ENCODE measurements at places on chromosomes 4 and X.
A peak's percentile ranks its signal among the peaks of the same experiment; 100 is the strongest.

- no peak for DNase-seq
Measured at GRCh38 chr4:163107754-163108153, 58.9 kb downstream of the NAF1 start.

GRCh38 chr4:8437281-8437680 is 3.2 kb downstream of the ACOX3 start:
- DNase-seq = no peak

- DNase-seq = no peak
Measured at GRCh38 chr4:67558493-67558892, at the start of gene STAP1. STAP1 (plus strand) TSS chr4:67558727; CDS start chr4:67558810, 83 bp downstream.

- no peak for DNase-seq
Measured at GRCh38 chrX:47561659-47562151, 700 bp downstream of the ARAF start.

GRCh38 chr4:38334791-38335190 is 329.2 kb upstream of the KLF3 start:
- no peak for DNase-seq

DNA sequence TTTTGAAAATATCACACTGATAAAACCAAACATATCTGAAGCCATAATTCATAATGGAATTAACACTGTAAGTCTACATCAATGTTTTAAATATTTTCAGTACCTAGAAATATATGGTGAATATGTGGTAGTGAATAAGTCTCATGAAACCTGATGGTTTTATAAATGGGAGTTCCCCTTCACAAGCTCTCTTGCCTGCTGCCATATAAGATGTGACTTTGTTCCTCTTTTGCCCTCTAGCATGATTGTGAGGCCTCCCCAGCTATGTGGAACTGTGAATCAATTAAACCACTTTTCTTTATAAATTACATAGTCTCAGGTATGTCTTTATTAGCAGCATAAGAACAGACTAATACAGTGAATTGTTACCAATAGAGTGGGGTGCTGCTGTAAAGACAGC is 536.8 kb upstream of the GALNT7 start:
- DNase-seq = no peak

- DNase-seq = no peak
Measured at GRCh38 chr4:54017974-54018373, 46.4 kb downstream of the CHIC2 start.

GRCh38 chr4:71540749-71541269 is 202.0 kb downstream of the SLC4A4 start:
- no peak for DNase-seq

DNA sequence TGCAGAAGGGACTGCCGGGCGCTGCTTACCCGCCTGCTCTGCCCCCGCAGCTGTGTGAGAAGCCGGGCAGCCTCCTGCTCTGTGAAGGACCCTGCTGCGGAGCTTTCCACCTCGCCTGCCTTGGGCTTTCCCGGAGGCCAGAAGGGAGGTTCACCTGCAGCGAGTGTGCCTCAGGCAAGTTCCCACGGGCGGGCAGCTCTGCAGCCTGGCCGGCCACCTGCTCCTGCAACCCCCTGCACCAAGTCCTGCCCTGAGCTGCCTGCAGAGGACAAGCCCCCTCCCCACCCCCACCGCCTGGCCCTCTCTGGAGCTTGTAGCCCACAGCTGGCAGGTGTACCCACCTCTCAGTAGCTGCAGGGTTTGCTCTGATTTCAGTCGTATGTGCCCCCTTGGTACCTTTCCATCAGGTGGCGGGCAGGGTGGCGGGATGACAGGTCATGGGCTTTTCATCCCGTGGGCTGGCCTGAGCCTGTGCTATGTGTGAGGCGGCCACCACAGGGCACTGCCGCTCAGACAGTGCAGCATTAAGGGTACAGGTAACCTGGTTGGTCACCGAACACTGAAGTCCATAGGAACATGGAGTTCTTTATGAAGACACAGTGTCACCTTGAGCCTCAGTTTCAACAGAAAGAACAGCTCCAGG is 56.6 kb downstream of the NELFA start:
- no peak for DNase-seq

GRCh38 chr4:18113710-18114331 is 92.3 kb upstream of the LCORL start:
- no peak for DNase-seq

DNA sequence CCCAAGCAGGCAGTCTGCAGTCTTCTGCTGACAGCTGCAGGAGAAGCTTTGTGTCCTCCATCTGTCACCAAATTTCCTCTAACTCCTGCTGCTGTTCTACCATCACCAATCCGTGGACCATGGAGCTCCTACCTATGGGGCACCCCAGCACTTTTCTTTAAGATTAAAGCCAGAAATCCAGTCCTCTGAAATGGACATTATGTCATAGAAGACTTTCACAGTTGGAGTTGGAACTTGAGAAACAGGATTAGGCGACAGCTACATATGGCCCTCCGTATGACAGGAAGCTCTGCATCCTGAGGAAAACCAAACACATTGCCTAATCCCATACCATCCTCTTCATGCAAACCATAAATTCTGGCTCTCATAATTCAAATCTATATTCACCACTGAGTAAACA is 470.6 kb upstream of the GALNTL6 start:
- DNase-seq = no peak

DNA sequence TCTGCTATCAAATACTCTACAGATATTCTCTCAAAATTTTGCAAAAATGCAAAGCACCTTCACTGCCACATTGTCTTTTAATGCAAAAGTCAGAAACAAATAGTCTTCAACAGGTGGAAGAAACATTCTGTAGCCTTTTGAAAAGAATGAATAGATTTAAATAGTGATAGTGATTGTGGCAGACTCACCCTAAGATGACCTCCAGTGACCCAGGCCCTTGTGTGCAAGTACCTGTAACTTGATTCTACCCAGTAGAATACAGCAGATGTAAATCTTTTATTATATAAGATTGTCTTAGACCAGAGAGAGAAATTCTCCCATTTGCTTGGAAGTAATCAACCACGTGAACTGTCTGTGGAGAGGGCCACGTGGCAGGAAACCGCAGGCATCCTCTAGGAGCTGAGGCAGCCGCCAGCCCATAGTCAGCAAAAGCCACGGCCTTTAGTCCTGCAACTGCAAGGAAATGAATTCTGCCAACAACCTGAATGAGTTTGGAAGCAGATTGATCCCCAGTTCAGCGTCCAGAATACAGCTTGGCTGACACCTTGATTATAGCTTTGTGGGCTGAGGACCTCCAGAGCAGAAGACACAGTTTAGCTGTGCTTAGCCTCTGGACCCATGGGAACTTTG is 272.5 kb downstream of the ARHGAP10 start:
- no peak for DNase-seq

- DNase-seq = peak; percentile 48
Measured at GRCh38 chr4:8355306-8355705, 85.2 kb downstream of the ACOX3 start.

- peak; percentile 61 for DNase-seq
Measured at GRCh38 chr4:172725581-172725980, 443.0 kb upstream of the GALNT7 start.

GRCh38 chr4:128766781-128767180 is 42.7 kb upstream of the JADE1 start:
- no peak for DNase-seq

GRCh38 chrX:54386314-54386713 is 28.5 kb upstream of the WNK3 start:
- DNase-seq = no peak

- DNase-seq = no peak
Measured at GRCh38 chr4:165343353-165344191, 16.1 kb downstream of the MSMO1 start.

Data from kidney glomerular epithelial cell (primary cell).